Activated T-cell treated with anti-CD3 and anti-CD28 coated beads, Interleukin-2, amount 50 U/mL, for 24 hours (primary cell): ENCODE measurements at places on chromosomes 6 and 20.

- peak overlapping the region; percentile 93 for H3K27ac ChIP-seq
- H3K4me1 ChIP-seq = peaks cover 52% of the 10 kb centered on the region
- H3K27me3 ChIP-seq = no peaks in the 10 kb centered on the region
Measured at GRCh38 chr20:50930139-50930975, 880 bp downstream of the ADNP start.

GRCh38 chr20:7773511-7773910 is 166.7 kb downstream of the HAO1 start:
- no peak overlapping the region for H3K4me3 ChIP-seq
- H3K27ac ChIP-seq = no peak overlapping the region

GRCh38 chr6:168226061-168226752 is 93.4 kb downstream of the DACT2 start:
- H3K4me1 ChIP-seq = no peaks in the 10 kb centered on the region
- H3K4me3 ChIP-seq = no peak overlapping the region
- peaks cover 28% of the 10 kb centered on the region for H3K27me3 ChIP-seq
- no peaks in the 10 kb centered on the region for H3K36me3 ChIP-seq
- DNase-seq = no peak

GRCh38 chr6:156347246-156347645 is 429.9 kb upstream of the ARID1B start:
- no peaks in the 10 kb centered on the region for H3K36me3 ChIP-seq
- DNase-seq = no peak
- H3K27ac ChIP-seq = no peak overlapping the region
- H3K4me3 ChIP-seq = no peak overlapping the region

GRCh38 chr6:124830506-124830905 is 131.7 kb upstream of the RNF217 start:
- DNase-seq = no peak
- H3K4me3 ChIP-seq = no peak overlapping the region
- H3K4me1 ChIP-seq = no peaks in the 10 kb centered on the region
- H3K27me3 ChIP-seq = no peaks in the 10 kb centered on the region

DNA sequence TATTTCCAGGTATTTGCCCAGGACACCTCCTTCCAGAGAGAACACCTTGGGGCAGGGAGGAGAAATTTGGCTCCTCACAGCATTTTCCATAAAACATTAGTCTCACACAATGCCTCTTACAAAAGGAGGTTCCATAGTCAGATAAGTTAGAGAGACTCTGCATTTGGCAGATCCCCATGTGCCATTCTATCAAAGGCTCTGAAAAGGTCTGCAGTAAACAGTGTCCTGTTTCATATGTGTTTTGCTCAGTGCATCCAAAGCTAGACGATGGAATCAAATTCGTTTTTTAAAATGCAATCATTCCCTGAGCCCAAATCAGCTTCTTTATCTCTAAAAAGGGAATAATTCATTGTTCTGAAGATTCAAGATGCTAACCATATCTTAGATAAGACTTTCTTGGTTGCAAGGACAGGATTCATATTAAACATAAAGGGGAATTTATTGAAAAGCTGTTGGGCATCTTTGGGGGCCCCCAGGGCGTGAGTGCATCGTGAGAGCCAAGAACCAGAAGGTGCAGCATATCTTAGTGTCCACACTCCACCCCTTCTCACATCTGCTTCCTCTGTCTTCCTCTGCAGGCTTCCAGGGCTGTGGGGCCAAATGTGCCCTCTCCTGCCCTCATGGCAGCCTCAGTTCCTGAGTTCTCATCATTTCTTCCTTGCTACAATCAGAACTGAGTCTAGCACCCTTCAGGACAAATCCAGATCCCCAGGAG is 41.4 kb upstream of the MLN start:
- no peak overlapping the region for H3K4me3 ChIP-seq
- no peak for DNase-seq
- no peaks in the 10 kb centered on the region for H3K36me3 ChIP-seq
- peaks cover 5% of the 10 kb centered on the region for H3K4me1 ChIP-seq
- no peak overlapping the region for H3K27ac ChIP-seq
- no peaks in the 10 kb centered on the region for H3K27me3 ChIP-seq
